ENCODE measurements at places on chromosomes 5 and 9. TPM values are rescaled to one million over a fixed set of nuclear protein-coding genes. Genes with fewer than 3 reads are reported as not detected.

GRCh38 chr5:172858990-172859811 is 25.1 kb downstream of the ERGIC1 start:
- DNase-seq: peak; percentile 90

DNA sequence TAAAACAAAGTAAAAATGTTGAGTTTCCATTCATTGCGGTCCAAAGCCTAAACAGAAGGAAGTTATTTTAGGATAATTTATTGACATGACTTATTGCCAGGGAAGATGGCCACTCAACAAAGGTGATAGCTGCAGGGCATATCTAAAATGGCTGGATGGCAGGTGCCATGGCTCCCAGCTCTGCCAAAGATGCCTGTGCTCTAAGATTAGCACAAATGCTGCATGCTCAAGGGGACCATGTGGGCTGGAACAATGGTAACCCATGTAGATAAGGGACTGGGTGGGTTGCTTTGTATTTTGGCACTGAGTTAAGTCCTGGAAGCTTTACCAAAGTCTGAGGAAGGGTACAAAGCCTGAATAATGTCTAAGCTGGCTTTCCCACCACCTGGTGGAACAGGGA is 95.5 kb upstream of the IFNK start:
- no peak for DNase-seq

DNA sequence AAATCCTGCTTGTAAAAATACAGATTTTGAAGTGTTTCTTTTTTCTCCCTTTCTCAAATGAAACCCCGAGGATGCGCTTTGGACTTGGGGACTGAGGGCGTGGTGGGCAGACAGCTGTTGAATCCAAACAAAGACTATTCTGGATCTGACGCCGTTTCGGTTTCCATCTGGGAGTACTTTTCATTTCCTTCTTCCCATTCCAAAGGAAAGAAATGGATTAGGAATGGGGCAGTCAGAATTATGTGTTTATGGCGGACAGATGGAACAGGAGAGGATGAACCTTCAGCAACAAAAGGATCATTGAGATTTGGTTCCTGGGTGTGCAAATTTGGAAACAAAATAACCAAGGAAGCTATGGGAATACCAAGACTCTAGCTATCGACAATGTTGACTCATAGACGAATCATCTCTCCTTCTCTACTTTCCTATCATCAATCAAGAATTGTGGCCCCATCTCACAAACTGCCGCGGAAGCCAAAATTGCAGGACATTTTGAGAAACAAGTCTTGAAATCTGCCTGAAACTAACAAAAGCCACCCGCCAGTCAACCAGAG is 300.6 kb downstream of the PARP8 start:
- no peak for DNase-seq

GRCh38 chr9:124202447-124202971 is 55.2 kb upstream of the NEK6 start:
- DNase-seq: peak; percentile 73

DNA sequence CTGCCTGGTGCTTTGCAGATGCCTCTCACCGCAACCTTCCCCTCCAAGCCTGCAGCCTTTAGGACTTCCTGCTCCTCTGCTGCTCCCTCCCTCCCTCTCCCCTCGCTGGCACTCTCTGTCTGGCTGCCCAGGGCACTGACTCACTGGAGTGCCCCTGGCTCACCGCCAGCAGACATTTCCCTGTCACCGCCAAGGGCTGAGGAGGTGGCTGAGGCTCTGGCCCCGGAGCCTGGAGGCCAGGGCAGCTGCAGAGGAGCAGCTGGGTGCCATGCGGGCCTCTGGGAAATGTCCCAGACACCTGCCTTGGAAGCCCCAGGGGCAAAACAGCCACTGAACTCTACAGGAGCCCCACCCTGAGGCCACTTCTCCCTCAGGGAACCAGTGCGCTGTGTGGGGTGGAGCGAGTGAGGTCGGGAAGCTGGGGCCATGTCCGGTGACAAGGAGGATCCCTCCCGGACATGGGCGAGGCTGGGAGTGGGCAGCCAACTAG is 53.4 kb downstream of the TENT4A start:
- DNase-seq: peak; percentile 91

DNA sequence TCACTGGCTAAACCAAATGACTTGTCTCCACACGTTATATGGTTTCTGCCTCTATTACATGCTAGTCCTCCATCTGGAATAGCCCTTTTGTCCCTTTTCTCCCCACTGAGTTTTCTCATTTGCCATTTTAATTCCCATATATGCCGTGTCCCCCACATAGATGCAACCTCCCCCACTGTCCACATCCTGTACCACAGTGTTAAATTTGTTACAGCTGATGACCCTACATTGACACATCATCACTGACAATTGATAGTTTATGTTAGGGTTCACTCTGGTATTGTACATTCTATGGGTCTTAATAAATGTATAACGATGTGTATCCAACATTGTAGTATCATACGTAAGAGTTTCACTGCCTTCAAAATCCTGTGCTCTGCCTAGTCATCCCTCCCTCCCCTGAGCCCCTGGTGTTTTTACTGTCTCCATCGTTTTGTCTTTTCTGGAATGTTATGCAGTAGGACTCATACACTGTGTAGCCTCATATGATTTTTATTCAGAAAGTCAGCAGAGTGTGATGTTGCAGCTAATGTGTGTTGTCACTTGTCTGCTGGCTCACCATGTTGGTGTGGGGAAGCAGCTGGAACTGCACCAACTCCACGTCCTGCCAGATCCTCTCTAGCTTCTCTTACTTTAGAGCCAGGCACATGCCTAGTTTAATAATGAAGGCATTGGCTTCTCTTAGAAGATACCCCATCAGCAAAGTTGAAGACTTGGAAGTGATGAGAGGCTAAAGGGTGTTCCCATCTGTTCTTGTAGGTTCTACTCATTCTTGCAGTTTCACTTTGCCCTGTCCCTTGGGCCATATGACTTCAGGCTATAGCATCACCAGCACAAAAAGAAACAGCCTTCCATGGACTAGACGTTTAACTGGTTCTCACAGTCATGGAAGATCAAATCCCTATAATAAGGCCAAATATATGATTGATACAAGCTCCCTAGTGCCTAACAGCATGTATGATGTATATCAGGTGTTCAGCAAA is 30.2 kb downstream of the LRRC70 start:
- DNase-seq: no peak

DNA sequence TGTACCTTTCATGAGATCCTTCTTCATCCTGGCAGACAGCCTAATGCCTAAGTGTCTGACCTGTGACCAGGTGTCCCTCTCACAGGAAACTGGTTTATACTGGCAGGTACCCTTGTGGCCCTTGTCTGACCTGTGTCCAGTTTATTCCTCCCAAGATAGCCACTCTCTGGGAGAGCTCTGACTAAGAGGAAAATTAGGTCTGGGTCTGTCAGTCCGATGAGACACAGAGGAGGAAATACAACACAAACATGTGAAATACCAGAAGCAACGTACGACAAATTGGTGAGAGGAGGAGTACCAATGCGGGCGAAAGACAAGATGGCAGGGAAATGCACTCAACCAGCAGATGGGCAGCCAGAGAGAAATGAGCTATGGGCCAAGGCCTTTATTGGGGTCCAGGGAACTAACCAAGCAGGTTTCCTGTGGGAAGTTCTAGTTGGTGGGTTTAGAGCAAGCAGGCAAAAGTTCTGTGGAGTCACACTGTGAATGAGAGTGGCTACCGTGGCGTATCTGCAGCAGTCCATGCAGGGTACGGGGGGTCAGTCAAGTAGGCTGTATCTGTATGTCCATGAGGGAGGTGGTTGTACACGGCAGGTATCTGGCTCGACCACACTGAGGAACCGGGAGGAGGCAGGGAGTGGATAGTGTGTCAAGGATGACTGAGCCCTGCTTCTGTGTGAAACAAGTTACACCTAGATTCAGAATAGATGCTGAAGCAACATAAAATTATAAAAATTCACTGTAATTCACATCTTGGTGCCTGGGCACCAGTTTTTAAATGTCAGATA is 109.0 kb downstream of the MLLT3 start:
- no peak for DNase-seq

DNA sequence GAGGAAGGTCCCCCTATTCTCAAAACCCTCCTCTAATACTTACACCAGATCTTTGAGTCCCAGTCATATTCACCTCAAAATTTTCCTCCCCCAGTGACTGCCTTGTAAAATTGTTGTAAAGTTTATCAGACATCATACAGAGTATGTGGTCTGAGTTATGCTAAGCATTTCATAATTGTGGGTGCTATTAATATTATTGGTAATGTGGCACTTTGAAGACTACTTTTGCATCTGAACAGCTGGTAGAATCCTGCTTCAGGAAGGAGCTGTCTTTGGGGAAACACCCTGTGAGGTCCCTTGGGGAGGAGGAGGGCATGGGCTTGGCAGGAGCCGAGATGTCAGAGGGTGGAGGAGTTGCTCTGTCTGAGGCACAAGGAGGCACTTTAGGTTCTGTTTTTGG is 164.9 kb upstream of the ZNF618 start:
- DNase-seq: no peak

GRCh38 chr9:134666208-134666607 is 24.6 kb downstream of the COL5A1 start:
- no peak for DNase-seq

The GLRA1 gene
- not detected for total RNA-seq

The GCNT1 gene
- 3.0 TPM for total RNA-seq

The ADRB2 gene
- total RNA-seq: 5.6 TPM

The GPR151 gene
- not detected for total RNA-seq

The HCN1 gene
- total RNA-seq: 0.05 TPM
